ENCODE measurements at places on chromosomes 4 and X.
A peak's percentile ranks its signal among the peaks of the same experiment; 100 is the strongest.

DNA sequence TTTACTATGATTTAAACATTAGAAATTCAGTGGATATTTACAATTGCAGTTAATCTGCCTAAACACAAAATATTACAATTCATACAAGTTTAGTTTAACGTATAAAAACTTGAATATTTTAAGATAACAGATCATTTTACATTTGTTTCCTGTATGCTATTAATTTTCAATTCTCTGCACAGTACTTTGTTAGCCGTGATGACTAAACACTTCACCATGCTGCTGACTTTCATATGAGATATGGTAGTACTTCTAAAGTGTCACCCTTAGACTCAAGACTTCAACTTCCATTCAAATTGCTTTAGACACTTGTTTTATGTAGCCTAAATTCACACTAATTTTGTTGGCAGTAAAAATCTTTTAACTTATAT lies 1646.4 kb upstream of the ADGRL3 start:
- DNase-seq, result peak; percentile 13

GRCh38 chr4:185426960-185427688 lies 1.4 kb upstream of the UFSP2 start:
- DNase-seq, result no peak

GRCh38 chr4:112884406-112884805 lies 165.0 kb upstream of the ANK2 start:
- no peak for DNase-seq

DNA sequence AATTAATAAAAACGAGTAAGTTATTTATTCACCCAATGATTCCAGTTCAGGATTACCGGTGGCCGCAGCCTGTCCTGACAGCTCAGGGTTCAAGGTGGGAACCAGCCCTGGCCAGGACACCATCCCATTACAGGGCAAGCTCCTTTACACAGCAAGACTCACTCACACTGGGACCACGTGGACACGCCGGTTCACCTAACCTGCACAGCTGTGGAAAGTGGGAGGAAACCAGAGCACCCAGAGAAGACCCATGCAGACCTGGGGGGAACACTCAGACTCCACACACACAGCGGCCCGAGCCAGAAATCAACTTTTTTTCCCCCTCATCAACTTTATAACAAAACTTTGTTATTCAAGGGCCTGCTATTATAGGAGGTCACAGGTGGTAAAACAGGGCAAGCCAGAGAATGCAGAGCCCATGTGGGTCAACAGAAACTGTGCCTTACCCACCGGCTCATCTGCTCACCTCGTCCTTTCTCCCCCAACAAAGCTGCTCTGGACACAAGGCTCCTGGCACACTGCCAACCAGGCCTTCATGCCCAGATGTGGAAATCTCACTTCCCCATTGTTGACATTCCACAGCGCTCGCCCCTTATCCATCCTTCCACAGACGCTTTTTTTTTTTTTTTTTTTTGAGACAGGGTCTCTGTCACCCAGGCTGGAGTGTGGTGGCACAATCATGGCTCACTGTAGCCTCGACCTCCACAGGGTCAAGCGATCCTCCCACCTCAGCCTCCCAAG lies 8.0 kb upstream of the ODAPH start:
- DNase-seq, result no peak

- DNase-seq, result peak; percentile 85
Observed at GRCh38 chrX:153519569-153520286, 2.3 kb downstream of the ATP2B3 start.

GRCh38 chrX:18964026-18964425 lies 19.9 kb downstream of the PHKA2 start:
- DNase-seq, result no peak

DNA sequence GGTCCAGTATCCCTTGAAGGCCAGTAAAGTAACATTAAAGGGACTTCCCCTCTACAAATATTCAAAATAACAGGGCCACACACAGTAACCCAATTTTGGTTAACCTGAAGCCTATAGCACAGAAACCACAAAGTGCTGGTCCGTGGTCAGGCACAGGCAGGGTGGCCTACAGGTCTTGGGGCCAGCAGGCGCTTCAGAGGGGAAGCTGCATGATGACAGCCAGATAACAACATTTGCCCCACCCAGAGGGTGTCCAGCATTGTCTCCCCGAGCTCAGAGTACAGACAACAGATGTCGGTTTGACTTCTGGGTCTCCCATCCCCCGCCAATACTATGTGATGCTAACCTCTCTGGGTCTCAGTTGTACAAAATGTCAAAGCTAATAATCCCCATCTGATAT lies 51.1 kb downstream of the SH3KBP1 start:
- DNase-seq, result no peak

DNA sequence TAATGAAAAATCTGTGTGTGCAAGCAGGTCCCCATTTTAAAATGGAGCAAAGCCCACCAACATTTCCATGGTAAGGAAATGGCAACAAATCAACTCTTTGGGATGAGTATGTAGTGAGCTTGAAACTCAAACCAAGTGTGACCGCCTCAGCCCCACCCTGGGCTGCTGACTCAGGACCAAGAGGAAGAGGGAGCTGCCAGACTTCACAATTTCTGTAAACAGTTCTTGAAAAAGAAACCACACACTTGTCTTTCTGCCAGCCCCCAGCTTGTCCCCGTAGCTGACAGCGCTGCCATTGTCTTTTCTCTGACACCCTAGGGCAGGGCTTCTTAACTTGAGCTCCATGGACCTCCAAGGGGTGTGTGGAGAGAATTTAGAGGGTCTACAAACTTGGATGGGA lies 10.3 kb downstream of the RTL5 start:
- peak; percentile 60 for DNase-seq
